ENCODE measurements at places on chromosomes 13 and 19.

- DNase-seq, result no peak
Observed at GRCh38 chr19:7068599-7068998, 904 bp upstream of the ZNF557 start.

DNA sequence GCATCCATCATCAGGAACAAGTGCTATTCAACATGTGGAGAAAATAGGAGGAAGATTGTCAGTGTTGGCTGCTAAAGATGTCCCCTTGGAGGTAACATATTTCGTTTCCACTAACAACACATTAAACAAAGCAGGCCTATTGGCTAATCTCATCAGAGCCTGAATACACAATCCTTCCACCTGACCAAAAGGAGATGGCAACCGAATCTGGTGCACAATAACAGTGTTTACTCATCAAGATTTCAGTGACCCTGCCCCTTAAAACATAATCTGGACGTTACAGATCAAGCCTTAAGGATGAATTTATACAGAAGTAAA, 582.5 kb downstream of the EFNB2 start:
- no peak for DNase-seq

- DNase-seq, result no peak
Observed at GRCh38 chr19:51020988-51021651, 1.6 kb upstream of the KLK10 start.

DNA sequence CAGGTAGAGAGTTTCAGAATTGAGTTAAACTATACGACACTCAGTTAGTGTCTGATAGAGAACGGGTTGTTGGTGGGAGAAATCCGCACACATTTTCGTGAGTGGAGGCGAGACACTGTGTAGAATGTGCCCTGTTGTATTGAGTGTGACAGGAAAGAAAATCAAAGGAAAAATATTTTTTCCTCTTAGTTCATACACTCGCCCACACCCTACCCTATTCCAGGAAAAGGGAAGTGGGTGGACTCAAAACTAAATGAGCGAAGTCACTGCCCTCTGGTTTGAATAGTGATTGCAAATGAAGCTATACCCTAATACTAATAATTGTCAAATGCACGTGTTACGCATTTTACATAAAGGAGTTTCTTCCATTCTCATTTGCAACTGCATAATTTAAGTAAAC, 2.0 kb downstream of the ZNF347 start:
- no peak for DNase-seq

GRCh38 chr13:67341406-67341805, 111.3 kb upstream of the PCDH9 start:
- no peak for DNase-seq

DNA sequence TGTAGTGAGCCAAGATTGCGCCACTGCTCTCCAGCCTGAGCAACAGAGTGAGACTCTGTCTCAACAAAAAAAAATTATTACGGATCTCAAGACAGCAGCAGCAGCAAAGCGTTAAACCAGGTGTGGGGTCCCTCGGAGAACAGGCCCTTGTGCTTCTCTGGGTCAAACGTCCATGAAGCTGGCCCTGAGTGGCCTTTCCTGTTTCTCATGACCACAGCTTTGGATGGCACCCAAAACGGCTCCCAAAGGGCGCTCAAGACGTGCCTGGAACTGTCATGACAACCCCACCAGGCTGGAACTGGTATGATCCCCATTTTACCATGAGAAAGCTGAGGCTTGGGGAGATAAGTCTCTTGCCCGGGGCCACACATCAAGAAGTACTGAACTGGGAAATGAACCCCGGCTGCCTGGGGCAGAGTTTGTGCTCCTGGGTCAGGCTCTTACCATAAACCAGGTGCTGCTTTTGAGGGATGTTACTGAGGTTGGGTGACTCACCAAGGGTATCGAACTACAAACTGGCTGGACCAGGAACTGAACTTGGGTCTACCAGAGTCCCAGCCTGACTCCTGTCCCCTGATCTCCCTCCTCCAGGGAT, 11.6 kb upstream of the SAMD1 start:
- no peak for DNase-seq

- DNase-seq, result no peak
Observed at GRCh38 chr19:2771786-2772674, 11.0 kb downstream of the SGTA start.

DNA sequence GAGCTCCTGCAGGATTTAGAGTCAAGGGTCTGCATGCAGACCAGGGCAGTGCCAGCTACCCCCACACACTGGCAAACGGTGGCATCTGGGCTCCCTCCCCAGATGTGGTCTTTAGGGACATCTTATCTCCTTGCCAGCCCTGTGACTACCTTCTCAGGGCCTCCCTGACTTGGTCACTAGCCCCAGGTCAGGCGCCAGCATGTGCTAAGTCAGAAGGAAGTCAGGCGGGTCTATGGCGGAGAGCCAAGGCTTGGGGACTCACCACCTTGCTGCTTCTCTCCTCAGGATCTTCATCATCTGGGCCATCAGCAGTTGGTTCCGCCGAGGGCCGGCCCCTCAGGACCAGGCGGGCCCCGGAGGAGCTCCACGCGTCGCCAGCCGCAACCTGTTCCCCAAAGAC, 17.6 kb downstream of the CLPTM1 start:
- DNase-seq, result no peak

DNA sequence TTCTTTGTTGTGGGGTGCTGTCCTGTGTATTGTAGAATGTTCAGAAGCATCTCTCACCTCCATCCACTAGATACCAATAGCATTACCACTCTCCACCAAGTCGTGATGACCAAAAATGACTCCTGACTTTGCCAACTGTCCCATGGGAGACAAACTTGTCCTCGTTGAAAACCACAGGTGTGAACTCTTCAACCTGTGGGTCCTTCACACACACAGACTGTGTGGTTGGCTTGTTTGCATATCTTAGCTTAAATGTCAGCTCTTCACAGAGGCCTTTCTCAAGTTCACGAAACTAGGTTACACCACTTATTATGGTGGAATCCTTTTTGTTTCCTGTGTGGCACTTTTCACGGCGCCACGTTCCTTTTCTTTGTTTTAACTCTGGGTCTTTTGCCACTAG, 6.8 kb downstream of the GPC5 start:
- no peak for DNase-seq

- no peak for DNase-seq
Observed at GRCh38 chr19:51204321-51204720, 20.6 kb upstream of the CD33 start.

GRCh38 chr13:112434937-112435523, 58.9 kb downstream of the SPACA7 start:
- DNase-seq, result no peak

DNA sequence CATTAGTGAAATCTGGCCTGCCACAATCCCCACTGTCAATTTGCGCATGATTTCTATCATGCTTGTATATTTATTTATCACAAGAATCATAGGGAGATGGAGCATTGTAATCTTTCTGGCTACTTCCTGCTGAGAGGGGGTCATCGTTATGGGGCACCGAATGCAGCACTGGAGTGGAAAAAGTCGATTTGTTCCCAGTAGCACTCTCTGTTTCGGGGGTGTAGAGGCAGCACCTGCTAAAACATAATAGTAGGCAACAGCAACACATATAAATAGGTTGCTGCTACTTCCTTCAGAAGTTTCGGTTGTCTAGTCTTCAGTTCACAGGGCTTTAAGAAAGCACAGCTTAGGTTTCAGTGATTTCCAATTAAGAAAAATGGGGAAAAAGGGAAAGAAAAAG, 23.4 kb upstream of the CEACAM21 start:
- DNase-seq, result no peak

All from cerebellar nuclear complex (tissue), 1 donor.